ENCODE measurements at places on chromosomes 1 and 21. TPM values are rescaled to one million over a fixed set of nuclear protein-coding genes. Genes with fewer than 3 reads are reported as not detected.
A peak's percentile ranks its signal among the peaks of the same experiment; 100 is the strongest.

The NBPF6 gene
- not detected for total RNA-seq

The CAPN8 gene
- not detected for total RNA-seq

The OVAAL gene
- not detected for total RNA-seq

The TRIM45 gene
- 6.7 TPM for total RNA-seq

The KIF17 gene
- 1.6 TPM for total RNA-seq

The PCAT6 gene
- 7.7 TPM for total RNA-seq

The APOBEC4 gene
- total RNA-seq: not detected

The TEKT2 gene
- total RNA-seq: 1.6 TPM

The PLXNA2 gene
- total RNA-seq: 66.0 TPM

The TMED5 gene
- total RNA-seq: 24.2 TPM

GRCh38 chr1:4305526-4306301, 348.7 kb upstream of the AJAP1 start:
- H3K27ac ChIP-seq: no peak overlapping the region
- no peak overlapping the region for H3K4me3 ChIP-seq
- H3K27me3 ChIP-seq: peaks cover 4% of the 10 kb centered on the region
- H3K36me3 ChIP-seq: no peaks in the 10 kb centered on the region
- no peaks in the 10 kb centered on the region for H3K4me1 ChIP-seq
- DNase-seq: no peak

DNA sequence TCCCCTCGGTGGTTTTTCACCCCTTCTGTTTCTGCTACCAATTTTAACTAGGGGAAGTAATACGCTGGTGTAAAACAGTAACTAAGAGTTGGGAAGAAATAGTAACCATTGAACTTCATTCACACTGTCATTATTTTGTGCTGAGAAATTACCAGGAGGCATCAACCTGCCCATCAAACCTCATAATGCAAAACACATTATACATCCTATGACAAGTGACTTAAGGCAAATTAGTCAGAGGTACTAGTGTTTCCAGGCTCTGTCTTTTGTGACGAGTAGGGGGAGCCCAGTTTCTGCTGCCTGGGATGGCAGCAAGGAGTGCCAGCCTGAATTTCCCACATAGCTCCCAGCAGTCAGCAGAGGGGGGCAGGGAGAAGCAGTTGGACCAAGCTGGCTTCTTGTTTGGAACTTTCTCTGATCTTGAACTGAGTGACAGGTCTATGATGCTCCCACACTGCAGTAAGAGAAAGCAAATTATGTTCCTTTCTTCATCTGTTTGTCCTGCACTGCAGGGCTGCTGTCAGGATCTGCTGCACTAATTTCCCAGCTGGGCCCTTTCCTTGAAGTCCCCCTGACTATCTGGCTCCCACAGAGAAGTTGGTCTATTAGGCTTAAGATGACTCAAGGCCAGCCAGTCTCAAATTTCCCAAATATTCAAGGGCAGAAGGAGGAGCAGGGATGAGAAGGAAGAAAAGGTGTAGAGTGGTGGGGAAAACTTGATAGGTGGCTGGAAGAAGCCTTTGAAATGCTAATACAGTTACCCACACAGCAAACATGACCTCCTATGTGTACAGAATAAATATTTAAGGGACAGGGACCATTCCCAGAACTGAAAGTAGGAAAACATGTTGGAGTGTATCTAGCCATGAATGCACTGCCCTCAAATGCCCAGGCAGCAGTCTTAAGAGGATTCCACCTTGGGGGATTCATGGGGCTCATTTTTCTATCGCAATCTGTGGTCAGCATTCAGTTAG, 322.8 kb downstream of the SEC16B start:
- H3K27ac ChIP-seq: no peak overlapping the region
- peaks cover 5% of the 10 kb centered on the region for H3K4me1 ChIP-seq
- H3K4me3 ChIP-seq: no peak overlapping the region
- no peaks in the 10 kb centered on the region for H3K27me3 ChIP-seq

GRCh38 chr1:230759369-230760065, 12.3 kb downstream of the CAPN9 start:
- H3K27me3 ChIP-seq: peaks cover 2% of the 10 kb centered on the region
- no peak overlapping the region for H3K4me3 ChIP-seq
- H3K4me1 ChIP-seq: peaks cover 30% of the 10 kb centered on the region
- peak overlapping the region; percentile 24 for H3K27ac ChIP-seq
- DNase-seq: no peak
- H3K36me3 ChIP-seq: no peaks in the 10 kb centered on the region

- peaks cover 10% of the 10 kb centered on the region for H3K4me1 ChIP-seq
- peak overlapping the region; percentile 98 for H3K4me3 ChIP-seq
- H3K36me3 ChIP-seq: no peaks in the 10 kb centered on the region
- no peak overlapping the region for H3K27ac ChIP-seq
- peaks cover 10% of the 10 kb centered on the region for H3K27me3 ChIP-seq
- DNase-seq: no peak
Measured at GRCh38 chr1:145956361-145956760, 1.5 kb downstream of the LIX1L start.

- no peaks in the 10 kb centered on the region for H3K27me3 ChIP-seq
- DNase-seq: no peak
- no peak overlapping the region for H3K4me3 ChIP-seq
- no peaks in the 10 kb centered on the region for H3K4me1 ChIP-seq
- no peak overlapping the region for H3K27ac ChIP-seq
Measured at GRCh38 chr1:15543589-15544568, 17.2 kb downstream of the DNAJC16 start.

GRCh38 chr1:13605159-13605558, 21.5 kb downstream of the PDPN start:
- no peaks in the 10 kb centered on the region for H3K27me3 ChIP-seq
- no peaks in the 10 kb centered on the region for H3K36me3 ChIP-seq
- H3K4me1 ChIP-seq: no peaks in the 10 kb centered on the region
- DNase-seq: no peak

- no peak for DNase-seq
- no peaks in the 10 kb centered on the region for H3K36me3 ChIP-seq
- H3K27ac ChIP-seq: no peak overlapping the region
- H3K4me1 ChIP-seq: no peaks in the 10 kb centered on the region
Measured at GRCh38 chr1:91895832-91896556, 10.0 kb upstream of the TGFBR3 start.

- peaks cover 4% of the 10 kb centered on the region for H3K4me1 ChIP-seq
- no peak overlapping the region for H3K27ac ChIP-seq
Measured at GRCh38 chr21:35925497-35925896, 134.8 kb downstream of the SETD4 start.

DNA sequence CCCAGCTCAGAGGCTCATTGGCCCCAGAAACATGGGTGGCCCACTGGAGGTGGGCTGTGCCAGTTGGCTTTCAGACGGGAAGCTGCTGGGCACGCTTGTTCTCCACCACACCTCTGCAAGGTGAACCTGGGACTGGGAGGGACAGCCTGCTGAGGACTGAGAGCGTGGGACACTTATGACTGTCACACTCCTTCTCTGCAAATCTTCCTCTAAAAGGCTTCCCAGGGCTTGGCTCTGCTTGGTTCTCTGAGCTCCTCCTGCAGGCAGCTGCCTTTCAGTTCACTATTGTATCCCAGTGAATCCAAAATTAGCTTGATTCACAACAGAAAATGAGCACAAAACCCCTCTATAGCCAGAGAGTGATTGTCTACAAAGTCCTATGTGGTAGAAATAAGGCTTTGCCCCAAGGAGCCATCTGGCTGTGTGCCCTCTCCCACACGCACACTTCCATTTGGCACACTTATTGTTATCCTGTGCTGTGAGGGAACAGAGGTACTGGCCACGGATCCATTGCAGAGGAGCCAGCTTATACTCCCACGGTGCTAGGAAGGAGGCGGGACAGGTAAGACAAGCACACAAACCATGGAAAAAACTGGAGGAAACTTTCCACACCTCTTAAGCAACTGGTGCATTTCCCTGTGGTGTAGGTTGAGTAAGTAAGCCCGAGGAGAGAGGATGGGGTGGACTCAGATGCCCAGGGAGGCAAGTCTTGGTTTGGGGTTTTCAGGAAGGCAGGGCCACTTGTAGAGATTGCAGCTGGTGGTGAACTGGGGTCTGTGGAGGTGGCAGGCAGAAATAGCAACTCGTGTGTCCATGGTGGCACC, 18.9 kb upstream of the BTG2 start:
- H3K27me3 ChIP-seq: peaks cover 5% of the 10 kb centered on the region
- no peaks in the 10 kb centered on the region for H3K36me3 ChIP-seq
- peak overlapping the region; percentile 91 for H3K27ac ChIP-seq
- DNase-seq: no peak
- peaks cover 75% of the 10 kb centered on the region for H3K4me1 ChIP-seq

DNA sequence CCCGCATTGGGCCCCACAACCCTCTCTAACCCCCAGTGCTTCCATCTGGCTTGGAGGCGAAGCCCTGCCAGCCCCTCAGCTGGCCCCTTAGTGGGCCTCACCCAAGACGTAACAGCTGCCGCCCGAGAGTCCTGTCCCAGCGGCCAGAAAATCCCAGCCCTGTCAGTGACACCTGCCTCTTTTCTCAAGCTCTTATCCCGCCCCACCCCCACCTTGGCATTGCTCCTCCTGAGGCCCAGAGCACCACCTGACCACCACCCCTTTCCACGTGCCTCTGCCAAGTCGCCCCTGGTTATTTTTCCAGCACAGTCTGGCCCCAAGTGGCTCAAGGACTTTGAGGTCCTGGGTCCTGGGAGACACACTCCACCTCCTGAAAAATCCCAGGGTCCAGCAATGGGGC, 5.9 kb upstream of the CTRC start:
- H3K36me3 ChIP-seq: no peaks in the 10 kb centered on the region
- no peak overlapping the region for H3K4me3 ChIP-seq
- H3K4me1 ChIP-seq: peaks cover 3% of the 10 kb centered on the region
- H3K27ac ChIP-seq: no peak overlapping the region

GRCh38 chr1:88039240-88039639, 644.8 kb upstream of the PKN2 start:
- DNase-seq: no peak
- no peak overlapping the region for H3K27ac ChIP-seq
- no peaks in the 10 kb centered on the region for H3K36me3 ChIP-seq
- H3K4me3 ChIP-seq: no peak overlapping the region
- H3K27me3 ChIP-seq: peaks cover 6% of the 10 kb centered on the region

DNA sequence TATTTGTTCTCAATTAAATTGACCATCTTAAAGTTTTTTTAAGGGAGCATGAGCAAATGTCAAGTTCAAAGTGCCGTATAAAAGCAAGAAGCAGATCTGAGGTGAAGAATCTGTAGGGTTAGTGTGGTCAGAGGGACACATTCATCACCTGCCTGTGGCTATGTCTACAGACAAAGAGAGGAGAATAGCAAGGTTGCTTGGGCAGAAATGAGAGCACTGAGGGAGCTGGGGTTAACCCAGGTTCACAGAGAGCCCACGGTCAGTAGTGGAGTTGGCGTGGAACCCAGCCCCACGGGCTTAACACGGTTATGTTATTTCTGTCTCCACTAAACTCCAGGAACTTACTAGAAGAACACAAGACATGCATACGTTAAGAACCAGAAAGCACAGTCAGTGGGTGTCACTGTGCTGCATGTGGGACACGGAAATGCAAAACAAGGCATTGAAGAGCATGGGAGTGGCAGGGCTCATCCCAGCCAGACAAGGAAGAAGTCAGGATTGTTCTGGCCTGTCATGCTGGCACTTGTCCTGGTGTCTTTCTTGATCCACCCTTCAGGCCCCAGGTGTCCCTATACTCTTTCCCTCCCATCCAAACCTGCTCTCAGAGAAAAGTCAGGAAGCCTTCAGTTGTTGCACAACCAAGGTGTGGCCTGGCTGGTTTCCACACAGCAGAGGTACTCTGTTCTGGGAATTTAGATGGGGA, 95.5 kb upstream of the IVNS1ABP start:
- no peaks in the 10 kb centered on the region for H3K27me3 ChIP-seq
- no peak overlapping the region for H3K27ac ChIP-seq
- H3K4me1 ChIP-seq: no peaks in the 10 kb centered on the region
- H3K4me3 ChIP-seq: no peak overlapping the region
- no peak for DNase-seq
- no peaks in the 10 kb centered on the region for H3K36me3 ChIP-seq

GRCh38 chr1:44390277-44390676, 14.8 kb upstream of the RNF220 start:
- no peak overlapping the region for H3K4me3 ChIP-seq
- H3K36me3 ChIP-seq: no peaks in the 10 kb centered on the region
- DNase-seq: no peak
- no peaks in the 10 kb centered on the region for H3K4me1 ChIP-seq
- no peak overlapping the region for H3K27ac ChIP-seq

DNA sequence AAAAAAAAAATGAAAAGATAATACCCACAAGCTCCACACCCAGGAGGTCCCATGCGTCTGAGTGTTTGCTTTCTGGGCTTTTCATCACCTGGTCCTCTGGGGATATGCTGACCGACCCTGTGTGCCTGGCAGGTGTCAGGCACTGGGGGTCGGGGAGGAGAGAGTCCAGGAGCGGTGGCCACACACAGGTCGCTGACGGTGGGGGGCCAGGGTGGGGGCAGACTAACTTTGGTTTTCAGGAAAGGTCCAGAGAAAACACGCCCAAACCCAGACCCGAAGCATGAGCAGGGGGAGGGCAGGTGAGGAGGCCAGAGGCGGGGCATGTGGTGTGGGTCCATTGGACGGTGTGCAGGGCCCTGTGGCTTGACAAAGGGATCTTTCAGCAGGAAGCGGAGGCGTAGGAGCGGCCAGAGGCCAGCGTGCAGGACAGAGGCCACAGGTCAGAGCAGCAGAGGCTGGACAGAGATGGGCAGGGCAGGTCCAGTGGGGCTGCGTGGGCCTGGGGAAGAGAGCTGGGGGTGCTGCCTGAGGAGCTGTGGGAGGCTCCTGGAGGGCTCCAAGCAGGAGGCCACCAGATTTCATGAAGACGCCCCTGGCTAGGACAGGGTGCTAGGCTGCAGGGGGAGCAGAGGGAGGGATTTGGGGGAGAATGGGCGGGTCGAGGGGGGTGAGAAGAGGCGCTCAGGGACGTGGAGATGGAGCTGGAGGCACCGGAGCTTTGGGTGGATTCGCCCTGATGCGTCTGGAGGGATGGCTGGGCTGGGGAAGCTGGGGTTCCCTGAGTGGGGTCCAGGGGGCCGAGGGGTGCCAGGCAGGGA, 15.8 kb downstream of the RNF223 start:
- no peak for DNase-seq
- H3K4me3 ChIP-seq: peak overlapping the region; percentile 89
- H3K4me1 ChIP-seq: no peaks in the 10 kb centered on the region
- no peaks in the 10 kb centered on the region for H3K36me3 ChIP-seq

DNA sequence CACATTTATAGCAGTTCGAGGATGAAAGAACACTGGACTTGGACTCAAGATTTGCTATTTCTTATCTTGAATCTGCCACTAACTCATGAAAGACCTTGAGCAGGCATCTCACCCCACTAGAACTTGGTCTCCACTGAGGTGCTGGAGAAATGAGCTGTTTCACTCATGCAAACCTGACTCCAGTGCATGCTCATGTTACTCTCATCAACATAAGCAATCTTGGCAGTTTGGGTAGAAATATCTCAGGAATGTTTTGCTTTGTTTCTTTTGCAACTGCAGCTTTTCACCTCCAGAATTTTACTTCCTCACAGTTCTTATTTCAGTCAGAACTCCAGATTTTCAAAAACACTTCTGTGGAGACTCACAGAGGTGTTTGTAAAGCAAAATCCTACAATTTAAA, 46.2 kb upstream of the DAB1 start:
- H3K4me3 ChIP-seq: no peak overlapping the region
- H3K27me3 ChIP-seq: peaks cover 2% of the 10 kb centered on the region
- no peak overlapping the region for H3K27ac ChIP-seq
- peaks cover 10% of the 10 kb centered on the region for H3K36me3 ChIP-seq
- H3K4me1 ChIP-seq: no peaks in the 10 kb centered on the region

Data from glutamatergic neuron (in vitro differentiated cells).